ENCODE measurements at places on chromosomes 16 and 17.
A peak's percentile ranks its signal among the peaks of the same experiment; 100 is the strongest.

- no peak for DNase-seq
Measured at GRCh38 chr17:62801553-62802114, 6.5 kb downstream of the MARCHF10 start.

DNA sequence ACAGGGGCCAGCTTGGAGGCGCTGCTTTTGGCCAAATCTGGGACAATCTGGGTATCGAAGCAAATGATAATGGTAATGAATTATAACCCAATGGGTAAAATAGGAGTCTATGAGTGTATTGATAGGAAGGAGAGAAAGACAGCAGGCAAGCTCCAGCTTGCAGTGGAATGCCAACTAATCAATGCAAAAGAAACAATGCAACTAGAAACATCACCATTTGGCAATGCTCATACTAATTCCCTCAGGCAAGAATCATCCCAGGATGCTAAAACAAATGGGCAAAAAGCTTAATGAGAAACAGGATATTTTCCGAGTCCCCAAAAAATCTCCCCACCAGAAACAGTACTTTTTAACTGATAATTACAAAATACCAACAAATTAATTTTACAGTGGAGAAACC, 64.7 kb downstream of the ADCY9 start:
- no peak for DNase-seq

GRCh38 chr17:8455665-8456209, 20.1 kb downstream of the NDEL1 start:
- no peak for DNase-seq

DNA sequence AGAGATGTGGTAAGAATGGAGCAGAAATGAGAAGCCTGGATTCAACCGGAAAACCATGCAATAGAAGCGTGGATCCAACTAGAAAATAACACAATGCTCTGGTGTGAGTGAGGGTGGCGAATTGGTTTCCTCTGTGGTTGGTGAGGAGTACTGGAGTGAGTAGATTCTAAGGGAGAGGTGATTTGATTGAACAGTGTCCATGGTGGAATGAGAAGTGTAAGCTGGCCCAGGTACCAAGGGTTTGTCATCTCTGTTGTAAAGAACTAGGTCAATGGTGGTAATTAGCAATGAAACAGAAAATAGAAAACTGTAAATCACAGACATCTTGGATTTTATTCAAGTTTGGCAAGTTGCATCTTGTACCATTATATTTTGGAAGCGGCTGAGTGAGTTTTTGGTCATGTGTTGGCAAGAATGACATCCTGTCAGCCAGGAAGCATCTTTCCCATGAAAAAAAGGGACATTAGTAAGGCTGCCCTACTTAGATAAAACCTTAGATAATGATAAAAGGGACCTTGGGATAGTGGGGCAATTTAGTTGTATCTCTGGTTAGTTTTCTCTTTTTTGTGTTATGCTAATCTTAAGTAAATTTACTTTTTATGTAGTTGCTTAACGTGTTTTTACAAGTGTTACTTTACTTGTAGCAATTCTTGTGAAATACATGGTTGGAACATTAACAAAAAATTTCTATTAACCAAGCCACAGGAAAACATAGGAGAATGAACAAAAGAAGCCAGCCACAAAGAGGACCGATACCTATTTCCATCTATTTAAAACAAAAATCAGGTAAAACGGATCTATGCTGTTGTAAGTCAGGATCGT, 20.9 kb downstream of the HSD17B2 start:
- no peak for DNase-seq

DNA sequence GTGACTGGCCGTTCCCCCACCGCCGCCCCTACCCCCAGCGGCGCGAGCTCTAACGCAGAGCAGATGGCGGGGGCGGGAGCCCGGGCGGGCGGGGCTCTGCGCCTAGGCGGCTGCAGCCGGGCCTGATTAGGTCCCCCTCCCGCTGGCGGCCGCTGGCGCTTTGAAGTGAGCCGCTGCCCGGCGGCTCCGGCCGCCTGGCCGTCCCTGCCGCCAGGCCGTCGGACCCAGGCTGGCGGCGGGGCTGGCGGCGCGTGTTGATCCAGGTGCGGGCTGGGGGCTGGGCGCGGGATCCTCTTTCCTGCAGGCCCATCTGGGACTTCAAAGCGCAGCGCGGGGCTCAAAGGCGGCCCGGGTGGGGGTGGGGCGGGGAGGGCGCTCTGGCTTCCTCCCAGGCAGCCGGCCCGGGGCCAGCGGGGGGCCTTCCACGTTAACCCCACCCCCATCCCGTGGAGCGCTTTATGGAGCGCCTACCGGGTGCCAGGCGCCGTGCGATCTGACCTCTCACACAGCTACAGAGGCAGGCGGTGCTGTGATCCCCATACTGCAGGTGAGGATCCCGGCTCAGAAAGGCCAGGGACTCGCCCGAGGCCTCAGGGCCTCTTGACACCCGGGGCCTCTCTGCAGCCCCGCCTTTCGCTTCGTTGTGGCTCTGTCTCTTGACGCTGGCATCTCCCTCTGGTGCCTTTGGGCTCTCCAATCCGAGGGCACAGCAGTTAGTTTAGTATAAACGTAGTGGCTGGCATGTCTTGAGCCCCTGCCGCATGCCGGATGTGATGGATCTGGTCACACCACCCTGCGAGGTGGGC, 80.0 kb upstream of the NKD1 start:
- peak; percentile 14 for DNase-seq

DNA sequence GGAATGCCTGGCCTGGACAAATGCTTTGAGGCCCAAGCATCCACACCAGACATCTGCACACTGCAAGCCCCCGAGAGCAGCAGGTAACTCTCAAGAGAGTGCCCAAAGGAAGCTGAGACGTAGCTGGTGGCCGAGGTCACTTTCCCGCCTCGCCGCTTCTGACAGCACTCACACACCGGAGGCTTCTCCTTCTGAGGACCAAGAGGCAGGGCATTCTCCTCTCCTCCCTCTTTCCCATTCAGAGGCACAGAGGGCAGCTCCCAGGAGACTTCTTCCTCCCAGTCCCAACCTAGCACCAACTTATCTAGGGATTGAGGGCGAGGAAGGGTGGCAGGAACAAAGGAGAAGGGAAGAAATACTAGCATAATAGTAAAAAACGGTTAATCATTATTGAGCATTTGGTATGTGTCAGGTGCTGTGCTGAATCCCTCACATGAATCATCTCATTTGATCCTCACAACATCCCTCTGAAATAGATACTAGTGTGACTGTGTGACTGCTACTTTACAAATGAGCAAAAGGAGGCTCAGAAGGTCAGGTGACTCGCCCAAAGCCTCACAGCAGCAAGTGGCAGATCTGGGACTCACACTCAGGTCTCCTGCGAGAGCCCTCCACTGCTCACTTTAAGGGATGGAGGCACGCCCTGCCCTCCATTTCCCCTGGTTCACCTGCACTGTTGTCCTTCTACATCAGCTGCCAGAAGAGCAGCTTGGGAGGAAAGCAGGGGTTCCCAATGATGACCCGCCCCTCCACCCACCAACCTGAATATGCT, 41.8 kb downstream of the MYO18A start:
- DNase-seq: no peak

DNA sequence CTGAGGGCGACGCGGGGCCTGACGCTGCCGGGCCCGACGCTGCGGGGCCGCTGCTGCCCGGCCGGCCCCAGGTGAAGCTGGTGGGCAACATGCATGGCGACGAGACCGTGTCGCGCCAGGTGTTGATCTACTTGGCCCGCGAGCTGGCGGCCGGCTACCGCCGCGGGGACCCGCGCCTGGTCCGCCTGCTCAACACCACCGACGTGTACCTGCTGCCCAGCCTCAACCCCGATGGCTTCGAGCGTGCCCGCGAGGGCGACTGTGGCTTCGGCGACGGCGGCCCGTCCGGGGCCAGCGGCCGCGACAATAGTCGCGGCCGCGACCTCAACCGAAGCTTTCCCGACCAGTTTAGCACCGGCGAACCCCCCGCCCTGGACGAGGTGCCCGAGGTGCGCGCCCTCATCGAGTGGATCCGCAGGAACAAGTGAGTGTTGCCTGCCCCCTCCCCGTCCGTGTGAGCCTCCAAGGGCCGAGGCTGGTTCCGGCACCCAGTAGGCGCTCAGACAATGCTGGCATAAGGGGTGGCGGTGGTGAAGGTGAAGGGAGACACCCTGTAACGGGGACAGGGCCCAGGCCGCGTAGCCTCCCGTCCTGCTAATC, 676 bp downstream of the CPD start:
- peak; percentile 12 for DNase-seq

DNA sequence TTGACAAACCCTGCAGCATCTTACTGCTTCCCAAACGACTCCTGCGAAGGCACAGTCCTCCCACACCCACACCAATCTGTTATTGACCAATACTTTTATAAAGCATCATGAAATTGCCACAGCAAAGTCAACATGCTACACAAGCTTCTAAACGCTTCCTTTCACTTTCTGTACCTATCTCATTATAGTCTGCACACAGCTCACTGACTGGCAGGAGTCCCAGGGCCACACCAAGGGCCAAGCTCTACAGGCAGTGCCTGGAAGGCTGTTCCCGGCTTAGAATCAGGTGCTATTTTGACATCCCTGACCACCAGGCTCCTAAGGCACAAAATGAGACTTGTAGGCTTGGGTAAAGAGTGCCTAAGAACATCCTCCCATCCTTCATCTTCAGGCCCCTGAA, 39.5 kb downstream of the USP7 start:
- DNase-seq: no peak

DNA sequence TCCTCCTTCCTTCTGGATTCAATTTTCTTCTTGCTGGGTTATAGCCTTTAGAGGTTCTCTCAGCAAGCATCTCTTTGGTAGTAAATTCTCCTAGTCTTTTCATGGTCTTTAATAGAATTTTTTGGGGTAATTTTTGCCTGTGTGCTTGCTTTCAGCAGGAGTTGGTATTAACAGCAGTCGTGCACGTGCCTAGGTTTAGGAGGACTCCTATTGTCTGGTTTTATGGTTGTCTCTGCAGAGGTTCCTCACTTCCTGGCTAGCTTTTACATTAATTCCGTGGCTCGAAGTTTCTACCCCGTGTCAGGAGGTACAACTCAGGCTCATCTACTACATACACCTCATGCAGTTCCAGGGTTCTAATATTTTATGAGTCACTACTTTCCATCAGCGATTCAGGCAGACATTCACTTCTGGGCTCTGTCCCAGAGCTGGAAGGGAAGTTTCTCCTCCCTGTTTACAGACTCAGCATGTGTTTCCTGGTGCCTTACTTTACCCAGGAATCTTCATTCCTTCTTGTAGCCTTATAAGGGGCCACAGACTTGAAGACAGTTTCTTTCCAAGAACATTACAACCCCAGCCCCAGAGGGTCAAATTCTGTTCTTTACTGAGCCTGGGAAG, 643.6 kb downstream of the HS3ST4 start:
- no peak for DNase-seq

GRCh38 chr17:67865438-67865837, 40.1 kb downstream of the BPTF start:
- DNase-seq: no peak

DNA sequence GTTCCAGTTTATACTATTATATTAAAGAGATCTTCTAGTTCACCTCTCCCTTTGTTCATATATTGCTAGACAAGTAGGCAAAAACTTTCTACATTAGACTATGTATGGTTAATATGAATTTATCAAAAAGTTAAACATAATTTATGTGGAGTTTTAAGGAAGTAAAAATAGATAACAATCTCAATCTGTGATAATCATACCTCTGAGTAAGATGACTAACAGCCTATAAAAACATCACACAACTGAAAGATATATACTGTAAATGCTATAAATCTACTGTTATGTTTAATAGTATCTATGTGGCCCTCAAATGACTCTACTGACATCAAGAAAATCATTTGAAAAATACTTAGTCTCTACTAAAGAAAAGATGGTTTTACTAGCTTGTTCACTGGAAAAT, 37.1 kb downstream of the AP1G1 start:
- no peak for DNase-seq

- DNase-seq: peak; percentile 6
Measured at GRCh38 chr17:794876-795275, 12.7 kb downstream of the MRM3 start.

- DNase-seq: no peak
Measured at GRCh38 chr16:49832177-49832576, 23.7 kb downstream of the ZNF423 start.

GRCh38 chr17:51733166-51733565, 425.3 kb downstream of the CA10 start:
- DNase-seq: no peak

DNA sequence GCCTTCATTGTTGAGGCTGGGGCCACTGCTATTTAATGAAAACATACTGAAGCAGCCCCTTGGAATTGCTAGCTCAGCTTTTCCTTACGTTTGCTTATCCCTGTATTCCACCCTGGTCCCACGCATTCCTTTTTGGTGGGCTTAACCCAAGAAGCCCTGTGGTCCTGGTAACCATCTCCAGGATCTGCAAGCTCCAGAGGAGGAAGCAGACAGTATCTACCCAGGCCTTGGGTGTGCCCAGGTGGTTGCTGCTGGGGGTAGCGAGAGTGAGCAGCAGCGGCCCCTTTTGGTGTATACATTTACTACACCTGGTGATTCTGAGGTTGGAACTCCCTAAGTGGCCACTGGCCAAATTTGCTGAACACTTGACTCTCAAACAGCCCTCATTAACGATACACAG, 97.7 kb downstream of the CBLN1 start:
- no peak for DNase-seq

GRCh38 chr16:86462334-86463084, 47.8 kb upstream of the FOXF1 start:
- DNase-seq: no peak

- DNase-seq: no peak
Measured at GRCh38 chr16:88939245-88939971, 37.6 kb downstream of the CBFA2T3 start.

GRCh38 chr17:64778240-64779097, 116.4 kb upstream of the SMURF2 start:
- DNase-seq: peak; percentile 20

GRCh38 chr16:16973707-16974591, 496.8 kb downstream of the XYLT1 start:
- DNase-seq: no peak

DNA sequence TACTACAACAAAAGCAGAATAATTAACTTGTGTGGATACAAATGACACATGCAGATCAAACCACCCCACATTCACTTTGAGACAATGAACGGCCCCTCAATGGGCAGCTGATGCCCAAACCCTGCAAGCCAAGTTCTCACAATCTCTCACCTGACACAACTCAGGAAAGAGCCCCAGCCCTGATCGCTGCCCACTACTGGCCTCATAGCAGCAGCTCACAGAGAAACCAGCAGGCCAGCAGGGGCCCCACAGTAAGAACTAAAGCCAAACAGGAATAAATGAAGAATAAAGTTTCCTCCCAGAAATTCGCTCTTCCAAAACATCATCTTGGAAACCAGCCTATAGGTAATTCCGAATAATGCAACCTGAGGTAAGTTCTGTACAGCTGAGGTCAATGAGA, 7.7 kb downstream of the AKTIP start:
- DNase-seq: no peak

- no peak for DNase-seq
Measured at GRCh38 chr16:12697437-12697836, 106.2 kb downstream of the CPPED1 start.

- DNase-seq: no peak
Measured at GRCh38 chr16:3767333-3767986, 50.1 kb upstream of the TRAP1 start.

Measured in hematopoietic multipotent progenitor cell (in vitro differentiated cells).